ENCODE measurements at places on chromosomes 12 and 14.

GRCh38 chr12:72790273-72790672 is 518.1 kb downstream of the TRHDE start:
- no peak for DNase-seq

GRCh38 chr12:68534108-68534507 is 76.6 kb upstream of the RAP1B start:
- no peak for DNase-seq

DNA sequence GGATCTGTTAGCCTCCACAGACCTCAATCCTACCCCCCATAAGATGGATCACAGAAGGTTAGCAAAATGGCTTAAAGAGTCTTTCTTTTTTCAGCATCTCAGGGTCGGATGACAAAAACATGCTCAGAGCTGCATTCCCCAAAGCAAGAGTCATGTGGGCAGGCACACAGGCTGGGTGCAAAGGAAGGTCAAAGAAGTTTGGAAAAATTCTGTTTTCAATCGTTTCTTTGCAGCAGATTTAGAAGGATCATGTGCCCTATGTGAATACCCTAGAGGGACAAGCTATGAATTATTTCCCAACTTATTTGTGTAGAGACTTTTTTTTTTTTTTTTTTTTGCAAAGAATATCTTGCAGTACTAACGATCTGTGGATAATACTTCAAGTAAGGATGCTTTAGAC is 845.4 kb downstream of the VRK1 start:
- no peak for DNase-seq

GRCh38 chr14:93926245-93926872 is 785 bp upstream of the FAM181A start:
- DNase-seq = no peak

DNA sequence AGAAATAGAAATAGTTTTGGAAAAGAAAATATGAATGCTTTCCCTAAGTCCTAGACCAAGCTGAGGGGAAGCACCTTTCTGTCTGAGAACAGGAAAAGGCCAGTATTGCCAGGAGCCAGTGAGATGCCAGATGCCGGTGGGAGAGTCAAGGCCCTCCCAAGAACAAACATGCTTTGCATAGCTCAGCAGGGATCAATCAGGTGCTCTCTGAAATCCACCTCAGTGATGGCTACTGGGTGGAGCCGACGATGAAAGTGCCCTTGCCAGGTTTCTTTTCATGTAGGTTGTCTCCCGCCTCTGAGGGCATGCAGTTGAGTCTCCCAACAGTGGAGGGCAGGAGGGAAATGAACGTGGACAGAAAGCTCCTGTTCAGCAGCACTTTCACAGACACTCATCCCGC is 28.3 kb downstream of the DEGS2 start:
- DNase-seq = no peak

DNA sequence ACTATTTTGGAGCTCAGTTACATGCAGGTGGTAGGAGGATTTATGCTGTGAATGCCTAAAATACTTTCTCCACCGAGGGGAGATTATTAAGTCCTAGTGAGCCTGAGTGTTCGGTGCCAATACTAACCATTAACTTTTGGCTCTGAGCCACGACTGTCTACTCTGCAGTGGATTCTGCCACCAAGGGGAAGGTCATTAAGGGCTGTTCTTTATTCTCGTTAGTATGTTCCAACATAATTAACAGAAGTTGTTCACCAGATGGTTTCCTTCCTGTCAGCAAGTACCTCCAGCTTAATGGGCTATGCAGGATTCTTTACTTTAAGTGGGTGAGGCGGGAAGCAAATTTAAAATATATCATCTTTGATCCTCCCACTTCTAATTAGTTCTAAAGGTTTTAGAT is 326.3 kb downstream of the BMP4 start:
- no peak for DNase-seq

GRCh38 chr14:26200687-26201086 is 397.1 kb downstream of the NOVA1 start:
- DNase-seq = no peak

Data from activated T-cell treated with anti-CD3 and anti-CD28 coated beads, Interleukin-2, amount 50 U/mL, for 72 hours (primary cell).